ENCODE measurements at places on chromosomes 11 and 22.
A peak's percentile ranks its signal among the peaks of the same experiment; 100 is the strongest.

DNA sequence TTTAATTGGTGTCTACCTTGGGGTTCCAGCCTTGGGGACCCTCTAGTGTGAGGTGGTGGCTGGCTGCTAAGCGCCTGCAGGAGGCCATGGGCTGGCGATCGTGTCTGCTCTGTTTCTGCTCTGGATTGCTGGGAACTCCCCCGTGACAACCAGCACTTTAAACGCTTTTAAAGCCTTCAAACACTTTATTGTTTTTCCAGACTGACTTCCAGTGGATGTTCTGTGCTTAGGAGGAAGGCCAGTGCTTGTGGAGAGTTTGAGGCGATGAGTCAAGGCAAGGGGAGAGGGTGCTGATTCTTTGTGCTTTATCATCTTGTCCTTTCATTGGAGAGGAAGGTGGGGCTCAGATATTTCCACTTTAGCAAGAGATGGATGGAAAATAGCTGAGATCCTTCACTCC is 81.6 kb downstream of the FLI1 start:
- DNase-seq, result no peak

- no peak for DNase-seq
Measured at GRCh38 chr11:5335170-5335569, 8.2 kb downstream of the OR51B5 start.

- no peak for DNase-seq
Measured at GRCh38 chr22:39269095-39269790, 24.5 kb upstream of the PDGFB start.

DNA sequence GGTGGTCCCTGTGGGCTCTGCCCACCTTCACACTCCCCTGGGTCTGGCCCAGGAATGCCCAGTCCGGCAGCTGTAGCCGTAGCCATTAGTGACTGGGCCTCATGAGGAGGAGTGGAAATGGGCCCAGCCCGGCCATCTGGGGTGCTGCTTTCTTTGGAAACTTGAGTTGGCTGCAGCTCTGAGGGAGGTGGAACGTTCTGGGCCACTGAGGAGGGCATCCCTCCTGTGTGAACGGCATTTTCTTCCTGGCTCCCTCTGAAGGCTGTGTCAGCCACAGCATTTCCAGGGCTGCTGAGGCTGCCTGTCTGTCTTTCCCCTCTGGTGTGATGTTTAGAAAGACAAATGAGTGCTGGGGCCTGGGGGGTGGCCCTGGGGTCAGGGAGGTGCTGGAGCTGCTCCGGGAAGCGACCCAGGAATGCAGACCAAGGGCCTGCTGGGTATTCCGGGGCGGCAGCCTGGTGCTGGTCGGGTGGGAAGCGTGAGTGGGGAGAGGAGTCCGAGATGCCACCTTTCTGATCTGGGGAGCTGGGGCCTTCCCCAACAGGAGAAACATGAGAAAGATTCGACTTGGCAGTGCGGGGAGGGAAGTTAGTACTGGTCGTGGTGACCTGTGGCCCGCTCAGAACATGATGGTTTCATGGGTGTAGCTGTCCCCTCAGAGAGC is 27.1 kb downstream of the PTDSS2 start:
- no peak for DNase-seq

GRCh38 chr11:68038226-68038717 is 553 bp upstream of the TCIRG1 start:
- DNase-seq, result no peak

- no peak for DNase-seq
Measured at GRCh38 chr22:39183991-39184585, 31.6 kb upstream of the CBX7 start.

DNA sequence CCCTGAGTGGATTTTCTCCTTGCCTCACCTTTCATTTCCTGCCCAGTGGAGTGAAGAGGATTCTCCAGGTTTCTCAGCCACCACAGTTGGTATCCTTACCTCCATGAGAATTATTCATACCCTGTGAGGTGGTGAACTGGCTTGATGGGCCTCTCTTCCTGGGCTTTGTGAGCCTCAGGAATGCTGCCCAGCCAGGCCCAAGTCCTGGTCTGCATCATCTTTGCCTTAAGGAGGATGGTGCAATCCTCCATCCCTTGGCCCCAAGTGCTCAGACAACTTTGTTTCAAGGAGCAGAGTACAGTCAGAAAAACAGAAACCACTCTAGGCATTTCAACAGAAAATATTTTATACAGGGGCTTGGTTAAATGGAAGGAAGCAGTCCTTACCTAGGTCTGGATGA is 114.2 kb upstream of the CADM1 start:
- no peak for DNase-seq

DNA sequence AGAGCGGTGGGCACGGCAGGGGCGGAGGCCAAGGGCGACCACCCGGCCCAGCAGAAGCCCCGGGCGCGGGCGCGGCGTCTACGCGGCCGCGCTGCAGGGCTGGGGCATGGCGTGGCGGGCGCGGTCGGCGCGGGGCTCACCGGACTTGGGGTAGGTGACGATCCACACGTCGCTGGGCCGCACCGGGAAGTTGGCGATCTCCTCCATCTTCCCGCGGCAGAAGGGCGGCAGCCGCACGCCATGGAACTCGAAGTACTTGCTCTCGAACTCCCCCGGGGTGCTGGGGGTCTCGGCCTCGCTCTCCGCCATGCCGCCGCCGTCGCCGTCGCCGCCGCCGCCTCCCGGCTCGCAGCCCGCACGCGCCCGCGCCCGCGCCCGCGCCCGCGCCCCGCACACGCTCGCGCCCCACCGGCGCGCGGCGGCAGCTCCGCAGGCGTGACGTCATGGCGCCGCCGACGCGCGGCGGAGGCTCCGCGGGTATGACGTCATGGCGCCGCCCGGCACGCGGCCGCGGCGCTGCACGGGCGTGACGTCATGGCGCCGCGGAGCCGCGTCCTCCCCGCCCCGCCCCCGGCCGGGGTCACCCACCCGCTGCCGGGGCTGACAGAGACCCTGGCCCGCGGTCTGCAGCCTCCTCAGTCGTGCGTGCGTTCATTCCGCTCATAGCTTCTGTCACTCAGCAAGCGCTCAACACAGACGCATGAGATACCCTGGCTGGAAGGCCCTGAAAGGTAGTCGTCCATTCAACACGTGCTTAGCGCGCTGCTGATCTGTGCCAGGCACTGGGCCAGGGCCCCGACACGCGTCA is at the start of gene SULT4A1:
Gene SULT4A1 (minus strand): TSS at position 440 of the 808 bp plus-strand sequence. CDS start 131 bp downstream, at position 309.
- DNase-seq, result no peak

- DNase-seq, result no peak
Measured at GRCh38 chr22:49324527-49325491, 502.9 kb downstream of the BRD1 start.

DNA sequence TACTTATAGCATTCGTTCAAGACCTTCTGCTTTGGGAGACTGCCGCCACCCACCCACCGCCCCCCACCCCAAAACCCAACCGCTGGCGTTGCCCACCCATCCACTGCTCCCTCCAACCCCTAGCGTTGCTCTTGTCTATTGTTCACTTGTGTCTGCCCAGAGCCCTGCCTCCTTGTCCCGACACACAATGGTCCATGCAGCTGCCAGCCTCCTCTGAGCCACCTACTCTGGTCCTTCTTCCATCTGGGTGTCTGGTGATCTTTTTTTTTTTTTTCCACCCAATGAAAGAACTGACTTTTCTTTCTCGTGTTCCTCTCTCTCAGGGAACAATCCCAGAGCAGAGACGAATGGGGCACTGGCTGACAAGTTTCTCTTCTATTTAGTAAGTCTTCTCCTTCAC is 256.0 kb upstream of the SESN3 start:
- DNase-seq, result peak; percentile 4

DNA sequence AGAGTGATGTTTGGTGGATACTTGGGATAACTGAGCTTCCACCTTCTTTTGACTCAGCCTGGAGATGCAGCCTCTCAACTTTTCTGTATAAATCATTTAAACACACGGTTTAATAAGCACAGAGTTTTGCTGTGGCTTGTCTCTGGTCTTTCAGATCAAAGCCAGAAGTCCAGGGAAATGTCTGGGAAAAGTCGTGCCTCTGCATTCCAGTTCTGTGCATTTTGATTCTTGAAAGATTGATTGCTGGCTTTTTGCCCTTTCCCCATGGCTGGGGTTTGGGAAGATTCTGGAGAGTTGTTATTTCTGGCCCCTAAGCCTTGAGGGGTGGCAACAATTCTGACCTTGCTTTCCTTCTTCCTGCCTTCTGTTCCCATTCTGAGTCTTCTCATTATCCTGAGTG is 154.1 kb downstream of the COMMD9 start:
- DNase-seq, result no peak

DNA sequence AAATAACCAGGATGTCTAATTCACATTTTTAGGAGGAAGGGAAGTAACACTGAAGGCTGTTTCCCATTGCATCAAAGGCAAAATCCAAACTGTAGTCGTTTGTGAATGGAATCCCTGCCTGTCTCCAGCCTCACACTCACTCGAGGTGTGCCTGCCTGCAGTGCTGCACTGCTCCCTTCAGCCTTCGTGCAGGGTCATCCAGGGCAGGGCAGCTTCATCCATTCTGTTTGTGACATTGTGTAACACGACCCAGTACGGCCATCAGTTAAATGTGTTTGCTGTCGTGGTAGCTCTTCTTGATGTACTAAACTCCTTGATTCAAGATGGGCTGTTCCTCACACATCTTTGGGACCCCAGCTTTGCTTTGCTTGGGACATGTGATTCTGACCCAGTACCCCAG is 34.3 kb downstream of the LDLRAD3 start:
- no peak for DNase-seq

- DNase-seq, result no peak
Measured at GRCh38 chr22:17884084-17884483, 109.8 kb upstream of the BID start.

GRCh38 chr11:22626573-22627239 is 1.1 kb upstream of the FANCF start:
- no peak for DNase-seq

- no peak for DNase-seq
Measured at GRCh38 chr22:48173061-48173772, 1410.8 kb downstream of the TBC1D22A start.

DNA sequence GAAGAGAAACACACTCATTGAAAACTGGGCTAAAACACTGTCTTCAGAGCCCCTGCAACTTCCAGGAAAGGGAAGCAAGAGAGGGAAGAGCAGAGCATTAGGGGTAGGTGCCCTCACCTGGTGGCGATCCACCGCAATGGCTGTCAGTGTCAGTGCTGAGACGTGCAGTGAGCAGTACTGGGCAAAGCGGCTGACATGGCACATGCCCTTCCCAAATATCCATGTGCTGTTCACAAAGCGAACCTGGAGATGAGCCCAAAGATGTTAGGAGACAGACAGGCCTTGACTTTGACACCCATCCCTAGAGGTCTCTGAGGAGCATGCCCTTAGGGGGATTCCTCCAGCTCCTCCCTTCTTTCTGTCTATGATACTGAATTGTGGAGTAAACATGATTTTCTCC is 4.9 kb downstream of the GPR83 start:
- no peak for DNase-seq

DNA sequence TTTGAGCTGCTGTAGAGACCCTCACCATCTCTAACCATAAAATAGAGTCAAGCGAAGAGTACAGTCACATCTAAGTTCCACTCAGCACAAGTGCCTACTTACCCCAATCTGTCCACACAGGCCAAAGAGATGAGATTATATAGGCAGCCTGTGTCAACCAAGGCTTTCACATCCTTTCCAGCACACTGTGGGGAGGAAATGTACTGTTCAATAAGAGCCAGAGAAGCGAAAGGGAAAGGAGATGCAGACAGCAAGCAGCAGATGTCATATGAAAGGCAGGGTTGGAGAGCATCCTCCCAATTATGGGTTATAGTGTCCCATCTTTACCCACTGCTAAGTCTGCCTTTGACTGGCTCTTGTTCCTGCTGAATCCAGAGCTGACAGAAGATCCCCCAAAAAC is 16.4 kb downstream of the NRIP3 start:
- no peak for DNase-seq

- peak; percentile 47 for DNase-seq
Measured at GRCh38 chr22:26169315-26170111, at the start of gene SEZ6L. Gene SEZ6L, plus strand, starts transcription at chr22:26169462. Its CDS starts 208 bp downstream, at chr22:26169670.

GRCh38 chr11:86288776-86289507 is 13.1 kb upstream of the HIKESHI start:
- DNase-seq, result no peak

DNA sequence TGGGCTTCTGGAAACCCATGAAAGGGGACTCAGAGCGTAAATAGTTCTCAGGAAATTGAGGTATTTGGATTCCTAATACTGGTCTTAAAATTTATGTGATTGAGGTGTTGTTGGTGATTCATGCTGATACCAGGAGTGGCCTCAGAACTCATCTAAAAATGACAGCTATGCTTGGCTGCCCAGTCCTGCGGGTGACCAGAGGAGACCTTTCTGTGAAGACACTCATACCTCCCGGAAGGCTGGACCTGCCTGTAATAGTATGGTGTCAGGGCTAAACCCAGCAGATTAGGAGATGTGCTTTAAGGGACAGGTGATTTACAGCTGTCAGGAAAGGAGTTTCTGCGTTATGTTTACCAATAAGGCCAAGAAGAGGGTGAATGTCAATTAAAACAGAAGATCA is 29.9 kb downstream of the C11orf96 start:
- DNase-seq, result no peak

- no peak for DNase-seq
Measured at GRCh38 chr11:11978098-11978637, 30.3 kb downstream of the DKK3 start.

GRCh38 chr11:92828556-92828955 is 140.9 kb upstream of the MTNR1B start:
- no peak for DNase-seq

DNA sequence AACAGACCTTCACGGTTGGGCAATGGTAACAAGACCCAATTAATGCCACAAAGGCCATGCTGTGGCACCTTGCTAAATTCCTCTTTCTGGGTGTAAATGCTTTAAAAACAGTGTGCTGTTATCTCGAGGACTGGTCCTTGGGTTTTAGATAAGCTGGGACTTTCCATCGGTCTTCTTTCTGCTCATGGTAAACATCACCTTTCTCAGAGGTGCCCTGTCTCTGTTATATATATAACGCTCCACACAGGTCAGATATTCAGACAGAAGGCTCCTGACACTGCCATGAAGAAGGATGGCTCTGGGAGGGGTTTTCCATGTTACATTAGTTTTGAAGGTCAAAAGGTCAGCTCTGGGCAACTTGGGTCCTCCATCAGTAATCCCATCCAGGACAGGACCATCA is 151.6 kb downstream of the BBOX1 start:
- DNase-seq, result no peak

DNA sequence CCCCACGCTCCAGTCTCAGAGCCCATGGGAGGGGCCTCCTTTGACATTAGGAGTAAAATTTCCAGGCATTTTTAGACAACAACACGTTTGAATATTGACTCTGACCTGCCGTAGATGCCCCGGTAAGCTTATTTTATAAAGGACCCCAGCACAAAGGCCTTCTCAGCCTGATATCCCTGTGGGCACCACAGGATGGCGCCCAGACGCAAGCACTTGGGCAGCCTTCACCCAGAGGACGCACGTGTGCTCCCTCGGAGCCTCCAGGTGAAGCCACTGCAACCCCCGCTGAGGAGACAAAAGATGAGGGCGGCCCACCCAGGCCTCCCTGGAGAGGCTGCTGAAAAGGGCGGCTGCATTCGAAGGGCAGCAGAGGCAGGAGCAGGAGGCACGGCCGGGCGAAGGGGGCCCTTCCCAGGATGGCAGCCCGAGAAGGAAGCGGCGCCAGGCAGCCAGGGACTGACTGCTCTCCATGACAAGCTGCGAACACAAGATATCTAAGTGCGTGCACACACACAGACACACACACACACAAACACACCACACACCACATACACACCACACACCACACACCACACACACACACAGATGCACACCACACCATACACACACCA is 15.2 kb upstream of the TH start:
- DNase-seq, result no peak

GRCh38 chr11:45053736-45054446 is 92.5 kb upstream of the PRDM11 start:
- DNase-seq, result no peak

All from hippocampal formation (tissue), 2 donors.